Amniotic stem cell (primary cell): ENCODE measurements at places on chromosomes 12 and 14.

DNA sequence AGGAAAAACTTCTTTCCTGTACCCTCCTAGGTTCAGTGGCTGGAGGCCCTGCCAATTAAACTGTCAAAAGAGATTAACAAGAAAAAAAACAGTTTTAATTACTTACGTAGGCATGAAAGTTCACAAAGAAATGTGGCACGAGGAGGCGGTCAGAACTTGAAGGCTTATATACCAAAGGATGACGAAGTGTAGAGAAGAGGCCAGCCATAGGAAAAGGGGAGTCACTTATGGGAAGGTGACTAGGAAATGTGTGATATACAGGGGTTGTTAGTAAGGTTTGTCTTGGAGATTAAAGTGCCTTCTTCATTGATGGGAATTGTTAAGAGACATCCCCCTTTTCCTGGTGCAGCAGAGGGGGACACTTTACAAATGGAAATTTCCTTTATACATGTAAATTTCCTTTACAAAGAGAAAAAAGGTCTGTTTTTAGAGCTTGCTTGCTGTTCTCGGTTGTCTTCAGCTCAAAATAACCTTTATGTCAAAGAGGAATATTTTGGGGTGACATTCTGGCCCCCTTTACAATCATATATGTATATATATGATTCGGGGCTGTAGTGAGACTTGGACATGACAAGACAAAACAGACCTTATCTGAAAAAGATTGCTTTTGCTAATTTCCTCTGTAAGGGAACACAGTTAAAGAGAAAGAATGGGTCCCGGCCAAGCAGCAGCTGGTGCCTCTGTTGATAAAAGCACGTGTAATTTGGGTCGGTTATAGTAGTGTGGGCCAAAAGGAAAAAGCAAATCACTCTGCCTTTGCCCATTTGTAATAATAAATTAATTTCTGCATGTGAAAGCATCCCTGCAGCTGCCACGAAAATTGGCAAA is 38.6 kb downstream of the SYNE2 start:
- no peak for DNase-seq

- no peak for DNase-seq
These were observed 156.3 kb upstream of the GSC start for GRCh38 chr14:94926176-94926575.

DNA sequence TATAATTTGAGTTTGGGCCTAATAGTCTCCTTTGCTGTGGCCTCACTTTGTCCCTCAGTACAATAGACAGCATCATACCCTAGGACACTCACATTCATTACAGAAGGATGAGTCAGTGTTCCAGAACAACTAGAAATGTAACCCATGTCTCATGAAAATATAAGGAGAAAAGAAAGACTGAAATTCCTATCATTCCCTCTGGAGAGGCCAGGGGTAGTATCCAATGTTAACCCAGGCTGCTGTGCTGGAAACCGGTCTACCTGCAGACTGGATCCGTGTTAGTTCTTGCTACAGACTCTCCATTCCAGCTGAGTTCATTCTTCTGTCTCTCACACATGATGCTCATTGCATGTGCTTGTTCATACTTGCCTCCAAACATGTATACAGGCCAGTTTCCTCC is 75.8 kb upstream of the HOXC13 start:
- DNase-seq, result no peak

DNA sequence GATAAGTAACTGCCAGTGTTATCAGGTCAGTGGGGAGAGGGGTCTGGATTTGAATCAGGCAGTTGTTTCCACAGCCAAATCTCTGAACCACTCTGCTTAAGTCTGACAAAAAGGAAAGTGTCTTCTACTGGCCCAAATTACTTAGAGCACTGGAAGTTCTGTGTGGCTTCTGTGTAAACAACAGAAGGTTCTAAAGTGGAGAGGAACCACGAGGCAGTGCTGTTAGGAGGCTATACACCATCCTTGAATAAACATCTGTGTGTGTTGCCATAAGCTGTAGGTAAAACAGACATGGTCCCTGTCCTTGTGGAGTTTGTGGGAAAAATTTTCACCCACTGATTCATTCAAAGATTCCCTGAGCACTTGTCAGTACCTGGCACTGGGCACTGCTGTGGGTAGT is 50.0 kb downstream of the GALNT4 start:
- DNase-seq, result no peak

GRCh38 chr12:52216807-52217206 is 16.2 kb upstream of the KRT7 start:
- no peak for DNase-seq
